Progenitor cell of endocrine pancreas (in vitro differentiated cells): ENCODE measurements at places on chromosomes 11 and 22. TPM values are rescaled to one million over a fixed set of nuclear protein-coding genes. Genes with fewer than 3 reads are reported as not detected.

The TCN2 gene
- total RNA-seq = 22.3 and 22.9 TPM in 2 replicates

The RIMBP3C gene
- 1.2 TPM in 1 of 2 replicates, not detected in the other for total RNA-seq

DNA sequence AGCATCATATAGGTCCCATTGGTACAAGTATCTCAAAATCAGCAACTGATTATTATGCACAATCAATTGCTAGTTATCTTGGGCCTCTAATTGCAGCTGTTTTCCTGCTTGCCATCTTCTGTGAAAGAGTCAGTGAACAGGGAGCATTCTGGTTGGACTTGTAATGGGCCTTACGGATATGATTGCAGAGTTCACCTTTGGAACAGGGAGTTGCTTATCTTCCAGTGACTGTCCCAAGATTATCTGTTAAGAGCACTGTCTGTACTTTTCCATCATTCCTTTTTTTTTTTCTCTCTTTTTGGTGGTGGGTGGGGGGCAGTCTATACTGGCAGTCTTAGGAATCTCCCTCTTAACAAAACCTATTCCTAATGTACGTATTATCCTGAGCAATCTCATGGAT is 17.8 kb downstream of the OR8G5 start:
- no peak for DNase-seq

DNA sequence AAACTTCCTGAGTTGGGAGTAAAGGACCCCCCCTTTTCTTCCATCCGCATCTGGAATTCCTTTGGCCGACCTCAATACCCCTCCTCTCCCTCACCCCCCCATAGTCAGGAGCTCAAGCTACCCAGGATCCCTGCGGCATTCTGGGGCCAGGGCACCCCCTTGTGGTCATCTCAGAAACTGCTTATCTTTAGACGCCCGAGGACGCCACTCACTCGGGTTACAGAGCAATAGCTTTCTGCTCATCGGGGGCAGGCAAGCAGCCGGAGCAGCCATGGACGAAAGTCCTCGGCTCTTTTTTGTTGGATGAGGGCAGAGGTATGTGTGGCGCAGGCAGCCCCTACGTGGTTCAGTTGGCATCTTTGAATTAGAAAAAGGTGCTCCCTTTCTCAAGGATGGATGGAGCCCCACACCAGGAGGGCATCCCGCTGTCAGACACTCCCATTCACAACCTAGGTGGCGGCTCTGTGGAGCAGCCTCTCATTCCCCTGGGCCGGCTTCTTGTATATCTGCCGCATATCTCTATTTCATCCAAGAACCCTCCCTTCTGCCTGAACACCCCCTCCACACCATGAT is 2.3 kb downstream of the C1QTNF5 start:
- peak; percentile 61 for DNase-seq

DNA sequence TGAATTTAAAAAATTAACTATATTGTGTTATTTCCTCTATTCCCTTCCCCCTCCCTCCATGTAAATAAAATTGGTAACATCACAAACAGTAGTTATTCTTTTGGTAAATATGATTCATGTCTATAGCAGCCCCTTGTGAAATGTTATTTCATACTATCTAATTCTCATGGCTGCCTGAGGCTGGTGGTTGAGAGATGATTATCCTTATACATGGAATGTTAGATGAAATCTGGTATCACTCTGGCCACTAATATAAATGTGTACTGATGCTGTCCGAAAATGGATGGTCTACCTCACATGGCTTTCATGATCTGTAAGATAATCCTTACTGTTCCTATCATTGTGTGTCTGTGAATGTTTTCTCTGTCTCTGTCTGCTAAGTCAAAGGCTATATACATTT is 25.0 kb upstream of the EXPH5 start:
- no peak for DNase-seq

- no peak for DNase-seq
Observed at GRCh38 chr22:44711241-44711560, 9.2 kb downstream of the PRR5 start.

DNA sequence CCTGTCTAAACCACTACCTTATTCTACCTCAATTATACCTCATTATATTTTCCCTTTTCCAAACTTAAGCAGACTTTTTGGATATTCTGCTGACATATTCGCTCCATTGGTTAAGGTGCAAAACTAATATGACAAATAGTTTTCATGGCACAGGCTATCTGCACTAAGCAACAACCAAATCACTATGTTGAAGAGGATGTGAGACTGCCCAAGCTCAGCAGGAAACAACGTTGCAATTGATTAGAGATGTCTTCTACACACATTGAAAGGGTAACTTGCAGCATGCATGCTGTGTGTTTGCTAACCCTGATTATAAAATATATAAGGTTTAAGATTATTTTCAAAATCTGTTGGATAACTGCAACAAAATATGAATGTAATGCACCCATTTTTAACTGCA is 61.6 kb downstream of the STK33 start:
- DNase-seq = no peak

DNA sequence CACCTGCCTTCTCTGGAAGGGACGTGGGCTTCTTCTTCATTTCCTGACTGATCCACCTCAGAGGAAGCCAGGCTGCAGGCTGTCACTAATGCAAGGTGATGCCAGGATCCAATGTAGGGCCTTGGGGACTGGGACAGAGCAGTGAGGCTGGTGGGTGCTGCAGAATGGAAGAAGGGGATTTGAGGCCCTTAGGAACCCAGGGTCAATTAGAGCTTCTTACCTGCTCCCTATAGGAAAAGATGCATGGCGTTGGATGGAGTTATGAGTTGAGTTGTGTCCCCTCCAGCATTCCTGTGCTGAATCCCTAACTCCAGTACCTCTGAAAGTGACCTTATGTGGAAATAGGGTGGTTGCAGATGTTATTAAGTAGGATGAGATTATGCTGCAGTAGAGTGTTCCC is 190.4 kb downstream of the MIAT start:
- DNase-seq = no peak

DNA sequence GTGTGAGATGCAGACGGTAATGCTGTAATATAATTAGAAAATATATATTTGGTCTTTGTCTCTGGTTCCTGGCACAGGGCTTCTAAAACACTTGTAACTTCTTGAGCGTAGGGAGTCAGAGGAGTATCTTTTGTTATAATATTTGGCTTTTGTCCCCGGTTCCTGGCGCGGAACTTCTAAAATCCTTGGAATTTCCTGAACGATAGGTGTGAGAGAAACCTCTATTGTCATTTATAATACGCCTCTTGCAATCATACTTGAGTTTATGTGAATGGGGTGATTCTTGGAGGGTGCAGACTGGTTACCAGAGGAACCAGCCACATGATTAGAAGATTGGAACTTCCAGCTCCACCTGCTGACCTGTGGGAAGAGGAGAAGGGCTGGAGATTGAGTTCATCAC is 54.1 kb upstream of the ZBED5 start:
- DNase-seq = no peak
